ENCODE measurements at places on chromosomes 13 and 19.

GRCh38 chr13:45700971-45701900 lies 884 bp upstream of the CBY2 start:
- no peak for DNase-seq

GRCh38 chr13:22357132-22357531 lies 686.3 kb downstream of the FGF9 start:
- no peak for DNase-seq

- DNase-seq: peak; percentile 50
Observed at GRCh38 chr13:46553886-46554858, 1.2 kb downstream of the LRCH1 start.

- no peak for DNase-seq
Observed at GRCh38 chr13:98947925-98948324, 29.9 kb downstream of the DOCK9 start.

GRCh38 chr13:112726016-112726767 lies 36.4 kb downstream of the ATP11A start:
- DNase-seq: no peak

GRCh38 chr13:50340551-50341287 lies 325.5 kb downstream of the KCNRG start:
- no peak for DNase-seq

GRCh38 chr19:4776436-4777211 lies 14.9 kb upstream of the FEM1A start:
- DNase-seq: no peak

- peak; percentile 60 for DNase-seq
Observed at GRCh38 chr13:114140906-114141250, 8.5 kb upstream of the RASA3 start.

- DNase-seq: no peak
Observed at GRCh38 chr13:33634546-33634982, 183.4 kb upstream of the RFC3 start.
